ENCODE measurements at places on chromosomes 3 and 15.

DNA sequence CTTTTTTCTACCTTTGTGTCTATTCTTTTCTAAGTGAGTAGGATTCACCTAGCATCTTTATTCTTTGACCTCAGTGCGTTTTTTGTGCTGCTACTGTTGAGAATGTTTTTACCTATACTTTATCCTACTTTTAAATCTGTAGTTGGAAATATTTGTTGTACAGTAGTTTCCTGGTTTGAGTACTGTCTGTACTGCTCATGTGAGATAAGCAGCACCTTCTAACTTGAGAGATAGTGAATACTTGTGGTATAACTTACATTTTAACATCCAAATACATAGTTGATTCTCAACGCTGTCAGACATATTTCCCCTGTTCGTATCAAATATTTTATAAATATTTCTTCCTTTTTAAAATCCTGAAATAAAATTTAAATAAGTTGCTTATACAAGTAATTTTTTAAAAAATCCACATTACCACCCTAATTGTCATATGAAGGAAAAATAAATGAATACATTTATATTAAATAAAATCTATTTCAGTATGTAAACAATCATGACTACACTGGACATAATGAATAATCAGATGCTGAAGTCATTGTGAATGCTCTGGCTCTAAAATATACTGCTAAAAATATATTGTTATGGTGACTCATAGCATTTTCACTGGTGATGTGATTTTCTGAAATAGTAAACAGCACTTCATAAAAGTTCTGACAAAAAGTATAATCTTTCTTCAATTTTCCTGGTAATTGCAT, 17.4 kb downstream of the ATP11B start:
- no peak for DNase-seq

DNA sequence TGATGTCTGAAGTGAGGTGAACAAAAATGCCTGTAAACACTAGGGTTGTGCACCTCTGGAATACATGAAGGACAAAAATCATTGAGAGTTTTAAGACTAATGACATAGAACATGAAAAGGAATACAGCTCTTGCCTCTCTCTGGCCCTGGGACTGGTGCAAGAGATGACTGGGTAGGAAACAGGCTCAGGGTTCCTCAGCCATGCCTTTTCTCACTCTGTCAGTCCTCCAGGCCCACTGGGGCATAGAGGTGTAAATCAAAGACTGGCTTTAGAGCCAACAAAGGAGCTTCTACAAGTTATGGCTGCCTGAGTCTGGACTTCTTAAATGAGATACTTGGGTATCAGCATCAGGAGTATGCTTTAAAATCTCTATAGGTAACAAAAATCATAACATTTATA, 554.7 kb upstream of the KCNMB2 start:
- no peak for DNase-seq

GRCh38 chr3:123618768-123619484, 34.1 kb upstream of the HACD2 start:
- no peak for DNase-seq

DNA sequence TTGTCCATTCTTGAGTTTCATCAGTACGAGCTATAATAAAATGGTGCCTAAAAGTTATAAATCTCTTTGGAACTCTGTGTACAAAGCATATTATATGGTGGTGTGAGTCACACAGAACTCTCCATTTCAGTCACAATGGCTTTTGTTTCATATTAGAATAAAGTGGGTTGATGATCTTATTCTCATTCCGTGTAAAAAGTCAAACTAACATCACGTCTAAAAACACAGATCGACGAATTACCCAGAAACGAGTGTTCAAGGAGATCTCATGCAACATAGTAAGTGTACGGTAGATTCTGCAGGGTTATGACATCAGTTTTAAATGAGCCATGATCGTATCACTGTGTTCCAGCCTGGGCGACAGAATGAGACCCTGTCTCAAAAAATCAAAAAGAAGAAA, 122.4 kb downstream of the FOXP1 start:
- DNase-seq = no peak

GRCh38 chr3:119380697-119381096, 82.7 kb downstream of the TMEM39A start:
- no peak for DNase-seq

DNA sequence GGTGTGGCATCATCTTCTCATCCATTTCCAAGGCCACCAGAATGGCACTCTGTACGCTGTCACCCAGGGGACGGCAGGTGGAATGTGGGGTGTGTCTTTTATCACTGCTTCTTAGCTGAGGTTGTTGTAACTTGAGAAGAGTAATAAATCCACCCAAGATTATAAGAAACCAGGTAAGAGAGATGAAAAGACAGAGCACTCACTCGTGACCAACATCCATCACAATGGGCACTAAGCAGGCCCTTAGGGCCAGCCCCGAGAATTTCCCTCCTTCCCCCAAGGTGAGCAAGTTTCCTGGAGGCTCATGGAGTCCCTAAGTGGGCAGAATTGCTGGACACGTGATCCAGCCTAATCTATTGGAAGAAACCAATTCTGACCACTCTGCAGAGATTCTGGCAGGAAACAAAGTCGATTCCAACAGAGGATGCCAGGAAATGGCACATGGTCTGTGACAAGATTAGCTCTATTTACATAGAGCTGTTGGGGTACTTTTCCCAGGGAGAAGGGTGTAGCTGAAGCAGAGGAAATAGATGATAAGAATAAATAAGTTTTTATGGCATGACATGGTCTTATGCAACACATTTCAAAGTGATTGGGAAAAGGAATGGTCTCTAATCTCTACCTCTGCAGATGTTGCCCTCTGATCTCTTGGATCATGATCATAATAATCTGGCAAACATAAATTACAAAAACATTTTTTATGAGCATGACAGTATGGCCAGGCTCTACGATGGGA, 22.5 kb downstream of the SLC6A20 start:
- no peak for DNase-seq

GRCh38 chr3:168939651-168940238, 723.8 kb downstream of the MECOM start:
- no peak for DNase-seq

DNA sequence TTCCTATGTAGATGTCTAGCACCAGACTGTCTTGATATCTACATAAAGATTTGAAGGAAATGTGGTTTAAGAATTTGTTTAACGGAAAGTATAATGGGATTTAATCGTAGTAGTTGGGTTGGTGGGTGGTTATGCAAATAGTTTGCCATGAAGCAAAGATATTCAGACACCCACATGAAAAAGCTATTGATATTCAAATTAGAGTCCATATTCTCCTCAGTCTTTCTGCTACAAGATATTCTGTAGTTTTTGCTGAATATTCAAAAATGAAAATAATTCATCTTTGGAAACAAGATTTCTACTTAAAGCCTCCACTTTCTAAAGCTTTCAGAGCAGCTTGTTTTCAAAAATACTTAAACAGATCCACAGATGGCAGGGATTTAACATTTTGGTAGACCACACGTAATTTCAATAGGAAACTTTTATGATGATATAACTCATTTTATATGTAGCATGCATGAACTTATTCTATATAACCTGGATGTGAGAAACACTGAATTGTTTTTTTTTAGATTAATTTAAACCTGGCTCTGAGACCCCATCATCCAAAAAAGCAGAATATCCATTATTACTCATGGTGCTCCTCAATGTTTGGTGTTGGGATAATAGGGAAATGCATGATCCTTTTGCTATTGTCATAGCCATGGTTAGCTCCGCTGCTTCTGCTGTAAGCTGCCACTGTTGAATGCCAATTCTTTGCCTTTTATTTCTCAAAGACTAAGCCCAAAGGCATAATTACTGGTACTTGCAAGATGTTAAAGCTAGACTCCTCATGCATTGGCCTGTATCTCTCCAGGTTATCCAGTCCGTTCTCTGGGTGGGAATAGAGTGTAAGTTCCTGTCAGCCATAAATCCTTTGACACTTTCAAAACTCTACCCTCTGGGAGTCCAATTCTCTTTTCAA, 98.0 kb downstream of the GMNC start:
- DNase-seq = no peak

DNA sequence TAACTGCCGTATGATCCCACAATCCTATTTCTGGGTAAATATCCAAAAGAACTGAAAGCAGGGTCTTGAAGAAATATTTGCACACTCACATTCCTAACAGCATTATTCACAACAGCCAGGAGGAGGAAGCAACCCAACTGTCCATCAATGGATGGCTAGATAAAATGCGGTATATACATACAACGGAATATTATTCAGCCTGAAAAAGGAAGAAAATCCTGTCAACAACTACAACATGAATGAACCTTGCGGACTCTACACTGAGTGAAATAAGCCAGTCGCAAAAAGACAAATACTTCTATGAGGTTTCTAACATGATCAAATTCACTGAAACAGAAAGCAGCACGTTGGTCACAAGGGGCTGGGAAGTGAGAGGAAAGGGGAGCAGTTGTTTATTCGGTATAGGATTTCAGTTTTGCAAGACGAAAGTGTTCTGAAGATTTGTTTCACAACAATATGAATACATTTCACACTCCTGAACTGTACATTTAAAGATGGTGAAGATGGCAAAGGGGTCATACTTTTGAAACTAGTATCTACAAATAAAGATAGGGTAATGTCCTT, 6.2 kb downstream of the DLG1 start:
- no peak for DNase-seq

DNA sequence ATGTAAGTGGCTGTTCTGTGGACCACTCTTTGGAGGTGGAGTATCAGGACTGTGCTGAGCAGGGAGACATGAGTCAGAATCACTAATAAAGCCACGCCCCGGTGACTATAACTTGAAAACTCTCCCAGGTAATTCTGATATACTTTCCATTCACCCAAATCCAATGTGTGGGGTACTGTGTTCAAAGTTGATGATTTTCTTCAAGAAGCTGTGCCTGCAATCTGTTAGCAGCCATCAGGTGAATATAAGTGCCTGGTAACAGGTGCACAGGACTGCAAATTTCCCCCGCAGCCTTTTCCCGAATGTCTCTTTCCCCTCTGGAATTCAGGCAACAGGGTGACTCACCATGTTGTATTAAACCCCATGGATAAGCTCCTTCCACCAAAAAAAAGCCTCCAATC, 17.0 kb downstream of the MAGI1 start:
- DNase-seq = no peak

- DNase-seq = peak; percentile 65
These were observed 205.7 kb upstream of the ZPLD1 start for GRCh38 chr3:102229062-102229655.

GRCh38 chr15:69593981-69594966, 141.7 kb downstream of the RPLP1 start:
- peak; percentile 48 for DNase-seq

- no peak for DNase-seq
These were observed 22.0 kb downstream of the STARD5 start for GRCh38 chr15:81301815-81302399.
